ENCODE measurements at places on chromosomes 1 and 21. TPM values are rescaled to one million over a fixed set of nuclear protein-coding genes. Genes with fewer than 3 reads are reported as not detected.

- no peak for DNase-seq
- no peaks in the 10 kb centered on the region for H3K27me3 ChIP-seq
- H3K4me1 ChIP-seq, result no peaks in the 10 kb centered on the region
- H3K27ac ChIP-seq, result no peak overlapping the region
- no peaks in the 10 kb centered on the region for H3K36me3 ChIP-seq
Measured at GRCh38 chr1:30444401-30444800, 279.0 kb downstream of the MATN1 start.

- no peak overlapping the region for H3K27ac ChIP-seq
- no peak overlapping the region for H3K4me3 ChIP-seq
- no peaks in the 10 kb centered on the region for H3K27me3 ChIP-seq
Measured at GRCh38 chr1:14971221-14971620, 182.3 kb upstream of the TMEM51 start.

GRCh38 chr21:45809421-45809820, 165.9 kb downstream of the PCBP3 start:
- H3K36me3 ChIP-seq, result no peaks in the 10 kb centered on the region
- no peak for DNase-seq
- no peaks in the 10 kb centered on the region for H3K4me1 ChIP-seq
- H3K27me3 ChIP-seq, result no peaks in the 10 kb centered on the region

GCSAML gene
- total RNA-seq, result 0.14 TPM

DCST2 gene
- 0.34 TPM for total RNA-seq

Data from astrocyte (in vitro differentiated cells and primary cell).